ENCODE measurements at places on chromosomes 11 and 22.

GRCh38 chr11:75737314-75737713, 19.7 kb downstream of the MOGAT2 start:
- DNase-seq: no peak

DNA sequence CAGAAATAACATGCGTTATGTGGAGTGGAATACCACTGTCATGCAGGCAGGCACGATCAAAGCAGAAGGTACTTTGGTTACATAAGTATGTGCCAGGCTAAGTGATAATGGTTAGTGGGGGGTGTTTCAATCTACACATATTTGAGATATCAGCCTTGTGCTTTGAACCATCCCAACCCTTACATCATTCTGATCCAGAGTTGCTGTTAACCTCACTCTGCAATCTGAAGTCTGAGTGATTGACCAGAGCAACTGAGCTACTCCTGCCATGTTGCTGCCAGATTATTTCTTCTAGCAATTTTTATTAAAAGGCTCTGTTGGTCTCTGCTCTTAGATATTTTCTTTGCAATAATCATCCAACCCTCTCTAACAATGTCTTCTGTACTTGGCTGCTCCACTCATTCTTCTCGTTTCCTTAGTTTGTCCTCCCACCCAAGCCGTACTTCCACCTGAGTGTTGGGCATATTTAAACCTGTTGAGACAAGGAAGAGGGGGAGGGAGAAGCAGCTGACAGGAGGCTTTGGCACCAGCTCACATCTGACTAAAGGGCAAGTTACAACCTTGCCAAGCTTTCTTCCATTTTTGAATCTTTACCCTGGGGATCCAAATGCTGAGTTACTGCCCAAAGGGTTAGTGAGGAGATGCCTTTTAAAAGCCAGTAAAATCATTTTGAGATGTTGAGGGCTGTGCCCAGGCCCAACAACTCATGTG, 114.1 kb upstream of the SESN3 start:
- DNase-seq: no peak

DNA sequence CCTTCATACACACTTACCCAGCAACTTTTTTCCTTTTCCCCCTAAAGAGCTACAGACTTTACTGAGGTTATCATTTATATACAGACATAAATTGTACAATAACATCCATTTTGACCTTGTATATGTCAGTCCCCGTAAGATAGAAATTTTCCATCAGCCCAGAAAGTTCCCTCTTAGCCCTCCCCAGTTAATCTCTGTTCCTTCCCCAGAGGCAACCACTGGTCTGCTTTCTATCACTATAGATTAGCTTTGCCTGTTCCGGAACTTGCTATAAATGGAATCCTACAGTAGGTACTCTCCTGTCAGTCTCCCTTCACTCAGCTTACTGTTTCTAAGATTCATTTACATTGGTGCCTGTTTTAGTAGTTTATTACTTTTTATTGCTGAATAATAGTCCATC, 54.9 kb downstream of the TSPAN18 start:
- DNase-seq: no peak

DNA sequence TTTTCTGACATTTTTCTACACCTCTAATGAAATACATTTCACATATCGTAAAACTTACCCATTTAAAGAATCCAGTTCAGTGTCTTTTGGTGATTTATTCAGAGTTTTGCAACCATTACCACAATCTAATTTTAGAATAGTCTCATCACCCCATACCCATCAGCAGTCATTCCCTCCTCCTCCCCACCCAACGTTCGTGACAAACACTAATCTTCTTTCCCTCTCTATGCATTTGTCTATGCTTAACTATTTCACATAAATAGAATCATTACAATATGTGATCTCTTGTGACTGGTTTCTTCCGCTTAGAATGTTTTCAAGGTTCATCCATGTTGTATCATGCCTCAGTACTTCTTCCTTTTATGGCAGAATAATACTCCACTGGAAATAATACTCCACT, 9.5 kb downstream of the TTC28 start:
- DNase-seq: no peak

DNA sequence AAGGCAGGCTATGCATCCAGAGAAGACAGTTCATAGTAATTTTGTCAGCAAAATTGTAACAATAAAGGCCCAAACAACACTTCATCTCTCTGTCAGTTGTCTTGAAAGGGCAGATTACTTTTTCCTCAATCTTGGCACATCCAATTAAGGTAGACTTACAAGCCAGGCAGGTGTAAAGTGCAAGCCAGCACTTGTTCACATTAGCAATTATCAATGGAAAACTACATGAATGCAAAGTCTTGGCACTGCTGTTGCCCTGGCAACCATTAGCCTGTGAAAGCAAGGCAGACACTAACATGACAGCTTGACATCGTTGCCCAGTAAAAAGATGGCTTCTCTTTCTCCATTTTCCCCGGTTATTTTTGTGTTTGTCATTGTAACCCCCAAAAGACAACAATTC, 677.2 kb upstream of the TENM4 start:
- DNase-seq: no peak

DNA sequence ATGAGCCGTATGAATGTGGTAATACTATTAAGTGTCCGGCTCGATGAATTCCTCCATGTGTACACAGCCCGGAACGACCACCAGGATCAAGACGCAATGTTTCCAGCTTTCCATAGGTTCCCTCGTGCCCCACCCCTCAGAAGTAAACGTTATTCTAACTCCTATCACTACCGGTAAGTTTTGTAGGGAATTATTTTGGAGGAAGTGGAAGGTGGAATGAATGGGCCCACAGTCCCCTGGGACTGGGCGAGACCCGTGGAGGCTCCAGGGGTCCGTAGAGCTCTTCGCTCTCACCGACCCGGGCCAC, 720 bp upstream of the FAR1 start:
- no peak for DNase-seq

DNA sequence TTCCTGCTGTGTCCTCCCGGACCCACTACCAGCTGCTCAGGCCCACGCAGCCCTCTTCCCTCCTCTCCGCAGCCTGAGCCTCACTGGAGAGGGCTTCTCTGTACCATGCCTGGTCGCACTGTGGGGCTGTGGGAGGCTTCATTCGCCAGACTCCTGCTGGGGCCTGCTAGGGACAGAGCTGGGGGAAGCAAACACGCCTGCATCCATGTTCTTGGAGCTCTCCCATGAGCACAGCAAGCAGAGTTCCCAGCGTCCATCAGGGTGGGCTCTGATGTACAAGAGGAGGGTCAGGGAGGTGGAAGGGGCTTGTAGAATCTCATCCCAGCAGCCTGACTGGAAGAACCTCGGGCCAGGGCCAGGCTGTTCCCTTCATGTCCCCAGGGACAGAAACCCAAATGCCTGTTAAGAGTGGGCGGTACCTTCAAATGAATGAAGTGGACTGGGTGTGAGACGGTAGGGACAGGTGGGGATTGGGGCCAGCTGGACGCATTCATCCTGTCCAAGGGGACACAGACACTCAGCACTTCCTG, 59.9 kb downstream of the MPPED1 start:
- DNase-seq: no peak

GRCh38 chr11:71200761-71201160, 51.6 kb downstream of the SHANK2 start:
- no peak for DNase-seq

DNA sequence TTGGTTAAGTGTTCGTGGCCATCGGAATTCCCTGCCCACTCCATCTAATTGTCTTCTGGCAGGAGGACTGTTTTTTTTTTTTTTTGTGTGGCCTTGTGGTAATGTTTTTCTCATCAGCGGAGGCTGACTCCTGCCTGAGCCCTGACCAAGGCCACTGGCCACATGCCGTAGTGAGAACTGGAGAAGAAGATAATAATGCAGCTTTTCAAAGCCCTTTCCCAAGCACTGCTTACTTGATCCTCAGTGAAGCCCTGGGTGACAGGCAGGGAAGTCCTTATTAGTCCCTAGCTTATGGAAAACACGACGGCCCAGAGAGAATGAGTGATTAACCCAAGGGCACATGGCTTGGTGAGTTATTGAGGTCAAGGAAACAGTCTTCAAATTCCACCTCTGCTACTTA, 71.2 kb downstream of the ADM start:
- DNase-seq: no peak

DNA sequence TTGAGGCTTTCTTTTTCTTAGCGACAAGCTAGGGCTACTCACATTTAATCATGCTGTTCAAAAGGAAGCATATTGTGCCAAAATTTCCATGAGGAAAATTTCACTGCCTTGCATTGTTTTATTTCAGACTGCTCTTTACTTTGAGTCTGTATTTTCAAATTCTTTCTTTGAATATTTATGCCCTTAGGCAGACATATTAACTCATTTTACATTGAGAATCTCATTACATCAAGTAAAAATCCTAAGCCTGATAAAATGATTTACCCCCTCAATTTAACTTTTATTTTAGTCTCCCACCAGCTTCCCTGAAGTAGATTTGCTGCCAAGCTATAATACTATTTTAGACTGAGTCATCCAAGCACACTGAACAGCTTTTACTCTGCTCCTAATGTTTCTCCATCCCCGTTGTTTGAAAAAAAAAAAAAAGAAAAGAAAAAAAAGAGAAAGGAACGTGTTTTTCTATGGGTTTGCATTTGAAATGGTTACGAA, 189.3 kb upstream of the MTMR2 start:
- DNase-seq: no peak

DNA sequence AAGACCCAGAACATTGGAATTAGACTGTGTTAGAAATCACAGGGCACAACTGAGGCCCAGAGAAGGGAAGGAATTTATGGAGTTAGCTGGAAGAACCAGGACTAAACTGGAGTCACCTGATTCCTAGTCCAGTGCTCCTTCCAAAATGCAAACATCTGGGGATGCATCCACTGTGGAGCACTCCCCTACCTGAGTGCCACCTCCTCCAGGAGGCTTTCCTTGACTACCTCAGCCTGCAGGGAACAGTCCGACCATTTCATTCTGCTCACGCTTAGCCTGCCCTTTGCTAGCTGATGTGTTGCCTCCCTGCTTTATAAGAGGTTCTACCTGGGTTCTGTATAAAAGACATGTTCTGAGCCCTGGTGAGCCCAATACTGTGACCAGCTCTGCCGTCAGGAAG, 24.0 kb downstream of the CHRDL2 start:
- no peak for DNase-seq

DNA sequence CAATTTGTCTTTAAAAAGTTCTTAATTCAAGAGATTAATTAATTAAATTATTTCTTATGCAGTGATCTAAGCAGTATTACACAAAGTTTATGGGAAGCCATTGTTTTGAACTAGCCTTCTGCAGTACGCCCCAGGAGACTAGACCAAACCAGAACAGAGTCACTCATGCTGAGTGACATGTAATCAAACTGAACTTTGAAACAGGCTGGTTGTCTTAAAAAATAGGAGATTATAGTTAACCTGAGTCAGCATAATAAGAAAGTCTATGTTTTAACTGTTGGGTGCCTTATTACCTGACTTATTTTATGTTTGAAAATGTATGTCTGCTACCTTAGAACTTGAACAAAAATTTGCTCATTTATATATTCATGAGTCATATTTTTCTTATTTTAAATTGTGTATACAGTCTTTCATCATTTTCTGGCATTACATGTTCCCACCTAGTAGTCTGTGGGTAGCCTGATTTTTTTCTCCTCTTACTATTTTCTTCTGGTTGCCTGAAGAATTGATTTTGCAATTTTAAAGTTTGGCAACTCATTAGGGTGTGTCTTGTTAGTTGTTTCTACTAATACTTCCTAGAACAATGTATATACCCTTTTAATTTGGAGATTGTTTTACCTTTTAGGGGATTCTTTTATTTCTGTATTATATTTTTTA, 161.4 kb downstream of the AASDHPPT start:
- DNase-seq: no peak

GRCh38 chr11:115759622-115760460, 255.6 kb upstream of the CADM1 start:
- no peak for DNase-seq

DNA sequence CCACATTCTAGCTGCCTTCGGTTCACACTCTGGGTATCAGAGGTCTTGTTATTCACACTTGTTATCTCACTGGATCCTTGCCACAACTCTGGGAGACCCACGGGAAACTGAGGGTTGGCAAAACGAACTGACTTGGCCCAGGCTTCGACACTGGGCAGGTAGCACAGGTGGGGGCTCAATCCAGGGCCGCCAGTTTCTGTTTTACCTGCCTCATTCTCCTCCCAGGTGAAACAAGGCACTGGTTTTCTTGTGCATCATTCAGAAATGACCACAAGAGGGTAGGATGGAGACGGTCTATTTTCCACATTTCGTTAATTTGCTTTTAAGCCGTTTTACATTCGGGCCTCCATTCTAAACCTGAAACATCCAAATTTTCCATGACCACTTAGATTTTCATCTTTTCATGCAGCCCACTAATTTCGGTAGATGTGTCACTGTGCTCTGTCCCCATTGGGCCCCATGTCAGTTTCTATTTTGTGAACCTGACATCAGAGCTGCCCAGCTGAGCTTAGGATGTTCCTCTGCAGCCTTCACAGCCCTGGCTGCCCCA, 108.1 kb downstream of the KIAA1671 start:
- DNase-seq: no peak

- DNase-seq: peak; percentile 28
Observed at GRCh38 chr11:45803971-45804760, 783 bp upstream of the SLC35C1 start.

- DNase-seq: no peak
Observed at GRCh38 chr22:50209893-50210292, 9.1 kb downstream of the SELENOO start.

DNA sequence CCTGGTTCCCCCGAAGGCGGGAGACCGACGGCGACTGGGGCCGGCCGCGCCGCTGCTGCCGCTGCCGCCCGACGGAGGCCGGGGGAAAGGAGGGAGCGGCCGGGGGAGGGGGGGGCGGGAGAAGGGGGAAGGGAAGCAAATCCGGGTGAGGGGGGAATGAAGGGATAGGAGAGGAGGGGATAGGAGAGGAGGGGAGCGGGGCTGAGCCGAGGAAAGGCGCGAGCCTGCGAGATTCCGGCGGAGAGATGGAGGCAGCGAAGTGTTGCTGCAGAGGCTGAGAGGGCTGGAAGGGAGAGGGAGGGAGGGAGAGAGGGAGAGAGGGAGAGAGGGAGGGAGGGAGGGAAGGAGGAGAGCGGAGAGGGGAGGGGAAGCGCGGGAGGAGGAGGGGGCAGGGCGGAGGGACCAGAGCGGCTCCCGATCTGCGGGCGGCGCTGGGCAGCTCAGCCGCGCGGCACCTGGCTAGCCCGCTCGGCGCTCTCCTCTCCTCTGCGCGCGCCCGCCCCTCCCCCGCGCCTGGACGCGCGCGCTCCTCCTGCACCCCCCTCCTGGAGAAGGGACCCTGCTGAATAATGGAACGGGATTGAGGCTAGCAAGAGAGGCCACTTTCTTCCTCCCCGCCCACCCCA, 52.3 kb downstream of the SLC22A12 start:
- no peak for DNase-seq

DNA sequence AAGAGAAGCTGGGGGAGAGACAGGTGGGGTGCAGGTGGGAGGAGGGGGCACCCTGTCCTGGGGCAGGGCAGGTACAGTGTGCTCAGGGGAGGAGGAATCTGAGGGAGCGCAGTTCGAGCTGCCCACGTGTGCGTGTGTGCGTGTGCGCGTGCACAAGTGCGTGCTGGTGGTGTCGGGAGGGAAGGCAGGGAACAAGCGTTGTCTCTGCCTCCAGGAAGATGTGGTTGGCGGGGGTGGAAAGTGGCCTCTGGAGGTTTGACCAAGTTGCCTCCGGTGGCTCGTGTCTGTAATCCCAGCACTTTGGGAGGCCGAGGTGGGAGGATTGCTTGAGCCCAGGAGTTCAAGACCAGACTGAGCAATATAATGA, 49.9 kb upstream of the THY1 start:
- no peak for DNase-seq

GRCh38 chr11:134727204-134727603, 315.2 kb upstream of the B3GAT1 start:
- no peak for DNase-seq
